ENCODE measurements at places on chromosomes 2 and 18. TPM values are rescaled to one million over a fixed set of nuclear protein-coding genes. Genes with fewer than 3 reads are reported as not detected.
A peak's percentile ranks its signal among the peaks of the same experiment; 100 is the strongest.

GRCh38 chr2:213119061-213119809, 32.2 kb downstream of the IKZF2 start:
- no peak for DNase-seq

DNA sequence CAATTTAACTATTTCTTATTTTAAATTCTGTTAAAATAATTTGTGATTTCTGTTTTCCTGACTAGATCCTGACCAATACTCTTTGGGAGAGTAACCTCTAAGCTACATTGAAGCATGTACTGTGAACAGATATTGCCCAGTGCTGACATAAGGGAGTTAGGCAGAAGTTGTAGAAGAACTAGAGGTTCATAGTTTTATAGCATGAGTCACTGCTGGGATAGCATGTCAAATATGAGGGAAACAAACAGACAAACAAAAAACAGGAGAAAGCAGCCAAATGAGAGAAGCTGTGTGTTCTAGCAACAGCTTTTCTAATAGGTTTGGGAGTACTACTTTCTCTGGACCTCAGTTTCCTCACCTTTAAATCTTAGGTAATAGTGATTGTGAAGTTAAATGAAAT, 72.4 kb downstream of the CERS6 start:
- no peak for DNase-seq

- DNase-seq, result peak; percentile 67
These were observed 271.8 kb downstream of the NEDD4L start for GRCh38 chr18:58315739-58316215.

GRCh38 chr2:18149660-18150246, 271.3 kb downstream of the KCNS3 start:
- no peak for DNase-seq

DNA sequence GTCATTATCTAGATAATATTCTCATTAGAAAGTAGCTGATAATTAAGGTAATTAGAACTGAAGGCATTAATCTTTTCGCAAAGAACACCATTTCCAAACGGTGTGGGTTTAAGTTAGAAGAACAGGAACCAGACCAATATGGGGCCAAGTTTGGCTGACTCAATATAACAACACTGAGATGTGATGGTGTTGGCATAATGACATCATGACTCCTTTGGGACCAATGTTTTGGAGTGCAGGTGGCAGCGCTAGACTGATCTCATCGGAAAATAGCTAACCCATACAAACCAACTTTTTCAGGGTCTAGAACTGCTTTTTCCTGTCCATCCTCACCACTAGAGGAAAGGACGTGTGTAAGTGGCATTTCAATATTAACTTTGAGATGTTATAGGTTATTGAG, 1171.7 kb upstream of the ZEB2 start:
- DNase-seq, result no peak

- no peak for DNase-seq
These were observed 678.0 kb downstream of the RNF144A start for GRCh38 chr2:7595206-7595605.

Gene ATF2
- total RNA-seq, result 50.3 TPM

Gene TFCP2L1
- total RNA-seq, result 111 TPM

Gene PLCD4
- total RNA-seq, result 41.2 TPM

Gene CCDC138
- total RNA-seq, result 6.2 TPM

Gene SULT1C3
- not detected for total RNA-seq

Data from mucosa of descending colon (tissue), 3 donors.